Fibroblast of skin of abdomen (primary cell): ENCODE measurements at places on chromosomes 13 and 19.

- no peak for DNase-seq
These were observed 148.2 kb downstream of the DCT start for GRCh38 chr13:94331281-94331680.

DNA sequence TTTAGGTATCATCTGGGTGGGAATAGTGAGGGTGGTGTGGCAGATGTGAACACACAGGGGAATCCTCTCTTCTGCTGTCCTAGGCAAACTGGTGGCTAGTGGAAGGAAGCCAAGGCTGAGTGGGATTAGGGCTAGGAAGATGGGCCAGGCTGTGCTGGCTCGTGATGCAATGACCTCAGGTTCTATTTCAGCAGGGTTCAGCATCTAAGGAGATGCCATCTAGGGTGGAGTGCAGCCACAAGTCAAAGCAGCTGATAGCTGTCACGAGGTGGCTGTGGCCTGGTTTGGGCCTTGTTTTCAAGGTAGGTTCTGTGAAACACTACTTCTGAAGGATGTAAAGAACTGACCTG lies 21.6 kb downstream of the ARL11 start:
- DNase-seq, result no peak

DNA sequence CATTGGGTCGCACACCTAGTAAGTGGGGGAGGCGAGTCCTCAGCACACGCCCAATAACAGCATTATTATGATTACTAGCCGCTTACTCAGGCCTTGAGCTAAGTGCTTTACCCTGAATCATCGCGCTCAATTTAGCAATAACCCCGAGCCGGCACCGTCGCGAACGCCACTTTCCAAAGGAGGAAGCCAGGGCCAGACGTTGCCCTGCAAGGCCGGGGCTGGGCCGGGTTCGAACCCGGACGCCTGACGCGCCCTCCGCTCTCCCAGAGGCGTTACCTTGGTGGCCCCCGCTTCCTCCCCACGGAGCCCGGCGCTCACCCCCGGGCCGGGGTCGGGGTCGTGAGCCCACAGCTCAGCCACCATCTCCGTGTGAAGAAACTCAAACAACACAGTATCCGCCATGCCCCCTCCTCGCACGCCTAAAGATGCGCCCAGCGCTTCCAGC lies at the start of gene TRAPPC6A:
TSS of gene TRAPPC6A (minus strand) at position 421 of the 445 bp plus-strand sequence. CDS start at position 402, 19 bp downstream.
- peak; percentile 36 for DNase-seq

DNA sequence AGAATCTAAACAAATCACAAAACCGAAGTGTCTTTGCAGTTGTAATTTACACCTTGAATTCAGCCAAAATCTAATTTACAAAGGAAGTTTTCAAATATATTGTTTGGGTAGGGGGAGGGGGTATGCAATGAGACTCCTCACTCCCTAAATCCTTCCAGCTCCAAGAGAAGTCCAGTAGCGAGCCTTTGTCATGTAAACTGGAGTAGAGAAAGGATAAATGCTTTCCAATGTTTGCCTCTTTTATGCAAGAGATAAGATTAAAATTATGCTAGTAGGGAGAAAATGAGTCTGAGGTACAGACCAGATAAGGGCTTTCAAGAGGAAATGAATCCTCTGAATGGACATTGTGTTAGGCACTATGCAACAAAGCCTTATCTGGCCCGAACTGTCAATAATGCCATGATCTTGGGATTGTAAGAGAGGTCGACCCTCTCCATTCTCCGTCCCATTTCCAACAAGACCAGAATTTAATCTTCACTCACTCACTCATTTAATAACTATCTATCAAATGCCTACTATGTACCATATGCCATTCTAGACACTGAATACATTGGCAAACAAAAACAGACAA lies 199.2 kb downstream of the LACC1 start:
- no peak for DNase-seq

DNA sequence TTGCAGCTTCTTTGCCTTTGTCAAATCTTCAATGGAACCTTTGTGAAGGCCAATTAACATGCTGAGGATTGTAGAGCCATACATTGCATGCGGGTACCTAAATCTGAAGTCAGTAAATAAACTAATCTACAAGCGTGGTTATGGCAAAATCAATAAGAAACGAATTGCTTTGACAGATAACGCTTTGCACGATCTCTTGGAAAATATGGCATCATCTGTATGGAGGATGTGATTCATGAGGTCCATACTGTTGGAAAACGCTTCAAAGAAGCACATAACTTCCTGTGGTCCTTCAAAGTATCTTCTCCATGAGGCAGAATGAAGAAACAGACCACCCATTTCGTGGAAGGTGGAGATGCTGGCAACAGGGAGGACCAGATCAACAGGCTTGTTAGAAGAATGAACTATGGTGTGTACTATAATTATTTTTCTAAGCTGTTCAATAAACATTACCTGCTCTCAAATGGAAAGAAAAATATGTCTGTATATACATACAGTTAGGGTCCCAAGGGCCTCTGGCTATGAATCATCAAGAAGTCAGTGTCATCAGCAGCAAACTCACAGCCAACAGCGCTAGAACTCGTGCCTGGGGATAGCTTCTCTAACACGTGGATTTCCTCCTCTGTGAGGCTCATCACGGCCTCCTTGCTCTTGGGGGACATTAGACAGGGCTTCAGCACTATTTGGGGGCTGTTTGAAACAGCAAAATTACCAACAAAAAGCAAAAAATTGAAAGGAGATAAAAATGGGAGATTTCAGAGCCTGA lies 2.9 kb upstream of the CD70 start:
- DNase-seq, result no peak

- DNase-seq, result no peak
These were observed 16.6 kb downstream of the HNRNPM start for GRCh38 chr19:8461376-8461775.

DNA sequence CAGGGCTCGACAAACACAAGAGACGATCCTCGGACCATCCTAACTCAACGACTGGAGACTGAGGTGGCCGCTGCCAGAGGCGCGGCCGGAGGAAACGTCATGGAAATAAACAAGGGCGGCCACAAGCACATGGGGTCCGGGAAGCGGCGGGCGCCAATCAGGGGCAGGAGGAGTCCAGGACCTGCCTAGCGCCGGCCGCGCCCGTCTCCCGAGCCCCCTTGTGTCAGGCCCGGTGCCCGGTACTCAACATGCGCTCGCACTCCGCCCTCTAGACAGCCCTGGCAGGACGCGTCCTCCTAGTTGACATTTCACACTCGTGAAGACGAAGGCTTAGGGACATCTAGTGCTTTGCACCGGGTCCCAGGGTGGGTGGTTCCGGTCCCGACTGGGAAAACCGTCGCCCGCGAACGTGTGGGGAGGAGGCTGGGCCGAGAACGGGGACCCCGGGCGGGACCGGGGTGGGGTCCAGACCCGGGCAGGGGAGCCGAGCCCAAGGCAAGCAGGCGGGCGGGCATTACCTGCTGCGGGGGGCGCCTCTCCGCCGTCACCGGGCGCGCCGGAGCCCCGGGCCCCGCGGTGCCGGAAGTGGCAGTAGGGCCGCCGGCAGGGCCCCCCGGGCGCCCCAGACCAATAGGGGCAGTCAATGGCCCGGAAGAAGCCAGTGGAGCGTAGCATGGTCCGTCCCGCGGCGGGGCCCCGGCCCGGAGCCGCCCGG lies 442 bp downstream of the REXO1 start:
- no peak for DNase-seq

DNA sequence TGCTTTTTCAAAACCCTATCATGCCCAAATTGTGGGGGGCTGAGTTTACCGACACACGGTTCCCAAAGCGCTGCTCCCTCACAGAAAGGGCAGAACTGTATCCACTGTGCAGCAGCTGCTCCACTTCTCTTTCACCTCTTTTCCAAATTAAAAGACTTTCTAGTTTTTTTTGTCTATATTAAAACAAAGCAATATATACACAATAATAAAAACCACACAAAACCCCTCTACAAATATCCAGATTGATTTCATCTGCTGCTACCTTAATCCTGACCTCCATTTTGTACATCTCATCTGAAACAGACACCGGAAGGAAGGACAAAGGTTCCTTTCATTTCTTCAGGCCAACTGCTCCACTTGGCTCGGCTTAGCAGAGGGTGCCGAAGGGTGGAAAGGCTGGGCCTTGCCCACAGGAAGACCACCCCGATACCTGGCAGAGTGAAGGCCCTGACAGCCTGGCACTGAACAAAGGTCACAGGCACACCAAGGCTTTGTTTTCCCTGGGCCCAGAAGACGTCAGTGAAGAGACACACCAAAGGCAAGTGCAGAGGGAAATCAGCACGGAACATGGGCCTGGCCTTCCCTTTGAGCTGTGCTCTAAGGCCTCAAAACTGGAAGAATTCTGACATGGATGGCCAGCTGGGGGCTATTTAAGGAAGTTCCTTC lies 71.6 kb downstream of the LATS2 start:
- no peak for DNase-seq

DNA sequence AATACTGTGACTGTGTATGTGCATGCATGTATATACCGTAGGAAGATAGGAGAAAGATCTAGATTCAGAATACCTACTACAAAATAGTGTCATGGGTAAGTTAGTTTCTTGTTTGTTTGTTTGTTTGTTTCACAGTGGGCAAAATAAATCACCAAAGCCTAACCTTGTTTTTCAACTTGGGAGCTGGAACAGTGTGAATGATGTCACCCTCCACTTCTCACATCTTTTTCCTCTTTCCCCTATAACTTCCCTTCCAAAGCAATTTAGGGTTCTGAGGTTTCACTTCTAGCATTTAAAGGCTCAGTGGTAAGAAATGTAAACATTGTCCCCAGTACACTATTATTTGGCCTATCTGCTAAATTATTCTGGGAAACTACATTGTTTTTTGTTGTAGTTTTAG lies 5.4 kb downstream of the KCTD4 start:
- no peak for DNase-seq

DNA sequence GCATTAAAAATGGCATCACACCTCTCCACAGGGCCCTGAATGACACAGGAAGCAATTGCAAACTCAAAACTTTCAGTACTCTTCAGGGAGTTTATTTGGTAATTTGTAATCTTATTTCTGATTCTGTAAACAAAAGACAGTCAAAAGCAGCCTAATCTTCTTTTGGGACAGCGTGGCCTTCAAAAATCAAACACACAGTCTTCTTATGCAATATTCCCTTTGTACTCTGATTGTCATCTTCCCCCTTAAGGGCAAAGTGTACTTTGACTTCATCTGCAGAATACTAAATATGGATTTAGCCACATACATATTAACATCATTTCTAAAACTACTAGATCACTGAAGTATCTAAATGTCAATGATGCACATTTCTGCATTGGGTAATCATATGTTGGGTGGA lies 322.0 kb downstream of the MZT1 start:
- DNase-seq, result no peak

DNA sequence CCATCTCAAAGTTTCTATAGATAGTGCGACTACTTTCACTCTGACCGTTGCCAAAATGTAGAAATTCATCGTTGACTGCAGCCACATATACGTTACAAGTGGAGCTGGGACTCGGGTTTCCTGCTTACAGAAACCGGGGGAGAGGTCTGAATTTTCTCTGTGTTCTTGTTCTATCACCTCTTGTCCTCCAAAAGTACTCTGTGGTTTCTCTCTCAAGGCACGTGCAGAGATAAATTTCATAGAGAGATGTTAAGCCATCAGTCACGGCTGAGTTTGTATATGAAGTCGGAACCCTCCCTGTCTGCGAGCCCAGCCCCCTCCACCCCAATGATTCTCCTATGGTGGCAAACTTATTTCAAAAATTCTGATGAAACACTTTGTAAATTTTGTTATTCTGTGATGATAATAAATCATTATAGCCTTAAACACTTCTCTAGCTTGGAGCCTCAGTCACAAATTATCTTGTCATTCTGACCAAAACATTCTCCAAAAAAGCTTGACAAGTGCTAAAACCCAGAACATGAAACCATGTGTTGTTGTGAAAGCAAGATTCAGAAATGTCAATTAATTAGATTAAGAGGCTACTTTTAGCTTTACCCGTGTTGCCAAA lies 87.5 kb downstream of the TSHZ3 start:
- DNase-seq, result peak; percentile 77

DNA sequence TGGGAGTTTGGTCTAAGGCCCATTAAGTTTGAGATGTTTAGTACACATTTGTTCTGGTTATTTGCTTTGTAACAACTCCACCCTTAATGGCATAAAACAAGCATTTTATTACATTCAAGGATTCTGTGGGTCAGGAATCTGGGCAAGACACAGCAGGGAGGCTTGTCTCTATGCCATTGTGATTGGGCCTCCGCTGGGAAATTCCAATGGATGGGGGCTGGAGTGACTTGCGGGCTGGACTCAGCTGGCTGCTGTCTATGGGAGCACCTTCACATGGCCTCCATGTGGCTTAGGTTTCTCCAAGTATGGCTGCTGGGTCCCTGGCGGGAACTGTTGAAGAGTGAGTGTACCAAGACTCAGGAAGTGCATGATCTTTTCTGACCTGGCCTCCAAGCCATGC lies 159.0 kb downstream of the PAN3 start:
- no peak for DNase-seq

GRCh38 chr13:46855166-46855565 lies 41.7 kb downstream of the HTR2A start:
- DNase-seq, result no peak

DNA sequence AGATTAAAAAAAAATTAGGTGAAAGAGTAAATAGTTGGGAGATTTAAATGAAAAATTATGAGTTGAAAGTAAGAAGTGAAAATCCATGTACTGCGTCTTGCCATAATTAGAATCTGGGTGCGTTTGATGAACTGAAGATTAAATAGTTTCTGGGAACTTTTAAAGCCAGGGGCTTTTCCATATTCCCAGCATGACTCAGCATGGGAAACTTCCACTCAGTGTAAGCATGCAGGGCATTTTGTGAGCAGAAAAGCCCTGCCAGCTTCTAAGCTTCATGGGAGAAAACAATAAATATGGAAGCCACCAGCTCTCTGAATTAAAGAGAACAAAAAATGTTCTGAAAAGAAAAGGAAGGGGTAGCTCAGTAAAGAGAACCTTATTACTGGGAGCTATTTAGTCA lies 62.0 kb upstream of the EDNRB start:
- peak; percentile 76 for DNase-seq

DNA sequence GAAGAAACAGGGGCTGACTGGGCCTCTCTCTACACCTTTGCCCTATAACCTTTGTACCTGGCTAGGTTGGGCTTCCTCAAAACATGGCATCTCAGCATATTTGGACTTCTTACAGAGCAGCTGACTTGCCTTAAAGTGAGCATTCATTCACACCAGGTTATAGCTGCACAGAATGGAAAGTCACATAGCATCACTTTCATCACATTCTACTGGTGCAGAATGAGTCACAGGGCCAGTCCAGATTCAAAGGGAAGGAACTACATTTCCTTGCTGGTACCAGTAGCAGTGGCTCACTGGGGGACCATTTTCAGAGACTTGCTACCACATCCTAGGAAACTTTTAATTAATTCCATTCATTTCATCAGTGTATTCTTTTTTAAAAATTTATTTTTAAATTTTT lies 20.3 kb upstream of the TPTE2 start:
- no peak for DNase-seq

GRCh38 chr13:46392967-46393366 lies 5.9 kb upstream of the RUBCNL start:
- DNase-seq, result no peak
